ENCODE measurements at places on chromosomes 4 and X. TPM values are rescaled to one million over a fixed set of nuclear protein-coding genes. Genes with fewer than 3 reads are reported as not detected.

The SYTL5 gene
- 0.21 TPM for total RNA-seq

The SMIM10L2A gene
- total RNA-seq, result 1.5 TPM

The CD40LG gene
- total RNA-seq, result not detected

The POLA1 gene
- total RNA-seq, result 12.7 TPM

The TRPC5OS gene
- not detected for total RNA-seq

The NDNF gene
- total RNA-seq, result 2.4 TPM

The TBC1D19 gene
- 19.8 TPM for total RNA-seq

The MAGEA12 gene
- total RNA-seq, result not detected

The S100G gene
- not detected for total RNA-seq

The ASB5 gene
- total RNA-seq, result not detected

The RTL9 gene
- total RNA-seq, result not detected

The PABPC5 gene
- 4.3 TPM for total RNA-seq

The CFP gene
- 15.6 TPM for total RNA-seq

The FHDC1 gene
- 7.9 TPM for total RNA-seq

The AKAP4 gene
- not detected for total RNA-seq

The PRSS12 gene
- not detected for total RNA-seq

The FGF13 gene
- total RNA-seq, result 7.5 TPM

The SYP gene
- 8.0 TPM for total RNA-seq

The GAGE2A gene
- total RNA-seq, result not detected

The ADH7 gene
- not detected for total RNA-seq

The FGD1 gene
- total RNA-seq, result 9.3 TPM

The CT45A10 gene
- total RNA-seq, result not detected

The TMSB15C gene
- 2.1 TPM for total RNA-seq

The EGF gene
- not detected for total RNA-seq

The CLNK gene
- not detected for total RNA-seq

The CDK16 gene
- 94.2 TPM for total RNA-seq

The DRP2 gene
- total RNA-seq, result 204 TPM

The SHOX gene
- total RNA-seq, result not detected

The RAB39B gene
- 0.22 TPM for total RNA-seq

The PITX2 gene
- total RNA-seq, result not detected

Measured in tibial nerve (tissue), 4 donors.